Effector memory CD8-positive, alpha-beta T cell (primary cell): ENCODE measurements at places on chromosomes 6 and 20.

- no peak overlapping the region for H3K4me3 ChIP-seq
- no peaks in the 10 kb centered on the region for H3K27me3 ChIP-seq
- H3K36me3 ChIP-seq: no peaks in the 10 kb centered on the region
- H3K27ac ChIP-seq: no peak overlapping the region
Measured at GRCh38 chr20:4956200-4956810, 45.0 kb downstream of the SLC23A2 start.

GRCh38 chr20:25987073-25987927 is 290.6 kb upstream of the ZNF337 start:
- peak overlapping the region; percentile 34 for H3K27ac ChIP-seq
- DNase-seq: peak; percentile 56
- H3K4me3 ChIP-seq: peak overlapping the region; percentile 53

- no peak overlapping the region for H3K27ac ChIP-seq
- H3K27me3 ChIP-seq: peaks cover 34% of the 10 kb centered on the region
- no peaks in the 10 kb centered on the region for H3K36me3 ChIP-seq
- no peak for DNase-seq
- no peaks in the 10 kb centered on the region for H3K4me1 ChIP-seq
Measured at GRCh38 chr20:2280082-2280481, 15.7 kb upstream of the TGM3 start.

- H3K27me3 ChIP-seq: peaks cover 6% of the 10 kb centered on the region
- H3K27ac ChIP-seq: no peak overlapping the region
- H3K4me3 ChIP-seq: no peak overlapping the region
- H3K36me3 ChIP-seq: no peaks in the 10 kb centered on the region
- peaks cover 4% of the 10 kb centered on the region for H3K4me1 ChIP-seq
- no peak for DNase-seq
Measured at GRCh38 chr20:34131491-34131890, 19.4 kb upstream of the EIF2S2 start.

- peak overlapping the region; percentile 62 for H3K27ac ChIP-seq
- H3K4me1 ChIP-seq: peaks cover 26% of the 10 kb centered on the region
- H3K27me3 ChIP-seq: no peaks in the 10 kb centered on the region
- DNase-seq: no peak
Measured at GRCh38 chr6:90028995-90029635, 134.8 kb downstream of the GJA10 start.

DNA sequence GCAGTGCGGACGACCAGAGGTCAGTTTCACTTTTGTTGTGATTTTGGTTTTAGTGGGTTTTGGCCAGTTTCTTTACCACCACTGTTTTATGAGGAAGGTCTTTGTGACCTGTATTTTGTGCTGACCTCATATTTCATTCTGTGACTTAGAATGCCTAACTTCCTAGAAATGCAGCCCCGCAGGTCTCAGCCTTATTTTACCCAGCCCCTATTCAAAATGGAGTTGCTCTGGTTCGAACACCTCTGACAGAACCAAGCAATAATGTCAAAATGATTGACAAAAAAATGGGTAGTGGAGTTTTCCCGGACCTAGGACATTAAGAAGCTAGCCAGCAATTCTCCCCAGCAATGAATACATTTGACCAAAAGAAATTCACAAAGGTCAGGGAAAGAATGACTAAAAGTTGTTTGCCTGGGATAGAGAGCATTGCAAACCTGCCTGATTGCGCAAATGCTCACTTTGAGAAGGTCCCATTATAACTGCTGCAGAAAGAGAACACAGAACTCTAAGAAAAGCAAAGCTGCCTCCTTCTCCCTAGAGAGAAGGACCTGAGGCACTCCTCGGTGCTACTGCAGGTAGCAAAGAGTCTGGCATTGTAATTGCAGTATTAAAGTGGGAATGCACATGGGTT is 288.8 kb downstream of the ADGB start:
- H3K36me3 ChIP-seq: no peaks in the 10 kb centered on the region
- H3K4me1 ChIP-seq: no peaks in the 10 kb centered on the region
- no peak for DNase-seq
- no peak overlapping the region for H3K27ac ChIP-seq
- H3K27me3 ChIP-seq: peaks cover 16% of the 10 kb centered on the region

GRCh38 chr20:16167423-16168130 is 405.7 kb downstream of the KIF16B start:
- H3K4me3 ChIP-seq: no peak overlapping the region
- H3K27me3 ChIP-seq: no peaks in the 10 kb centered on the region
- DNase-seq: no peak
- no peaks in the 10 kb centered on the region for H3K36me3 ChIP-seq
- H3K27ac ChIP-seq: no peak overlapping the region
- no peaks in the 10 kb centered on the region for H3K4me1 ChIP-seq

DNA sequence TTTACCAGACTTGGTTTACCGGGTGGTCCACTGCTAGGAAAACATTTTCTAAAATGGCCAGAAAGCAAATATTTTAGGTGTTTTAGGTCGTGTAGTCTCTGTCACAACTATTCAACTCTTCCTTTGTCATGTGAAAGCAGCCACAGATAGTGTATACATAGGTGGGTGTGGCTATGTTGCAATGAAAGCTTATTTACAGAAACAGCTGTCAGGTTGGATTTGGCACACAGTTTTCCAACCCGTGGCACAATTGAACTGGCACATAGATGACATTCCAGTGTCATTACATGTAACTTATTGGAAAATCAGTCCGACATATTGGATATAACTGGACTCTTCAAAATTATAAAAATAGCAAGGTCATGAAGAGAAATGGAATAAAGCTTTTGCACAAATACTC is 68.9 kb upstream of the KCNQ5 start:
- no peaks in the 10 kb centered on the region for H3K4me1 ChIP-seq
- DNase-seq: no peak
- H3K4me3 ChIP-seq: no peak overlapping the region
- no peak overlapping the region for H3K27ac ChIP-seq
- no peaks in the 10 kb centered on the region for H3K36me3 ChIP-seq

- no peak for DNase-seq
- no peaks in the 10 kb centered on the region for H3K27me3 ChIP-seq
- H3K4me3 ChIP-seq: no peak overlapping the region
- H3K36me3 ChIP-seq: peaks cover 59% of the 10 kb centered on the region
- H3K4me1 ChIP-seq: no peaks in the 10 kb centered on the region
- no peak overlapping the region for H3K27ac ChIP-seq
Measured at GRCh38 chr6:132458887-132459604, 53.9 kb downstream of the STX7 start.

- H3K27ac ChIP-seq: no peak overlapping the region
- H3K4me3 ChIP-seq: no peak overlapping the region
- H3K27me3 ChIP-seq: no peaks in the 10 kb centered on the region
- H3K4me1 ChIP-seq: peaks cover 19% of the 10 kb centered on the region
- peaks cover 12% of the 10 kb centered on the region for H3K36me3 ChIP-seq
Measured at GRCh38 chr6:144162977-144163376, 12.7 kb downstream of the STX11 start.

DNA sequence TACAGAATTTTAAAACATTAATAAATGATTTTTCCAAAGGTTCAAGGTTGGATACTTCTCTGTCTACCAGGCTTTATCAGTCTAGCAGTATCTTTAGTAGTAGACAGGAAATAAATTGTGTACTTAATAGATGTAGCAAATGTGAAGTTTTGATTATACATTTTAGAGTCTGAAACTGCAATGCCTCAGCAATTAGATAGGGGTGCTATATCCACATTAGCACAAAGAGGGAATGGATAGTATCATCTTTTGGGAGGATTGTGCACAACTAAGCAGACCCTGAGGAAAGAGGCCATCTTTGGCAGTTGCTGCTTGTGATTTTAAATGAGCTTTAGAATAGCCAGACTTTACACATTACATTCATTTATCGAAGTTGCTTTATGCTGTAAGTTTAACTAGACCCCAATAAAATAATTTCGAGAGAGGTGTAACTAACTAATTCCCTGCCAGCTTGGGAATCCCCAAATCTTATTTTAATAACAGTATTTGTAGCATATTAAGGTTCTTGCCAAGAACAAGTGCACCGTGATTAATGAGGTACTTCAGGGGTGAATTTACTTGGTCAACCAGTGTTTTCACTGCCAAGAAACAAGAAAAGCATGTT is 2.8 kb downstream of the KCNQ5 start:
- peaks cover 18% of the 10 kb centered on the region for H3K4me1 ChIP-seq
- peaks cover 3% of the 10 kb centered on the region for H3K36me3 ChIP-seq
- no peak for DNase-seq
- H3K27me3 ChIP-seq: no peaks in the 10 kb centered on the region

DNA sequence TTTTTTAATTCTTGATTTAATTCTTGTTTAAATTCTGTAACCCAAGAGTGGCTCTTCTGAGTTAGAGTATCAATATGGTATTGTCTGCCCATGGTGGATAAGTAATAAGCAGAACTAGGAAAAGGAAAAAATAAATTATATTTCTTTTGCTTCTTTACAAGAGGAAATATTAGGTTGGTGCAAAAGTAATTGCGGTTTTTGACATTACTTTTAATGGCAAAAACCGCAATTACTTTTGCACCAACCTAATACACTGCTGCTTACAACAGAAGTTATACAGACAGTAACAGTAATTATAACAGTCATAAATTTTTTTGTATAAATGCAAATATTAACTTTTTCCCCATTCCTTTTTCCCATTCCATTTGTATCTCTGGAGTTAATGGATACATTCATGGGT is 65.6 kb downstream of the HS3ST5 start:
- H3K36me3 ChIP-seq: no peaks in the 10 kb centered on the region
- H3K27me3 ChIP-seq: no peaks in the 10 kb centered on the region
- DNase-seq: no peak
- H3K27ac ChIP-seq: no peak overlapping the region

- peaks cover 11% of the 10 kb centered on the region for H3K4me1 ChIP-seq
- H3K36me3 ChIP-seq: peaks cover 2% of the 10 kb centered on the region
- H3K4me3 ChIP-seq: peak overlapping the region; percentile 56
- DNase-seq: no peak
Measured at GRCh38 chr20:31860390-31861134, 9.8 kb downstream of the DUSP15 start.

- H3K4me3 ChIP-seq: no peak overlapping the region
- peaks cover 3% of the 10 kb centered on the region for H3K4me1 ChIP-seq
- H3K36me3 ChIP-seq: peaks cover 80% of the 10 kb centered on the region
- no peak for DNase-seq
Measured at GRCh38 chr20:63873477-63873971, 8.5 kb downstream of the TPD52L2 start.

GRCh38 chr6:159168536-159169192 is 536 bp upstream of the FNDC1 start:
- no peak for DNase-seq
- no peak overlapping the region for H3K27ac ChIP-seq
- peak overlapping the region; percentile 84 for H3K4me3 ChIP-seq
- H3K36me3 ChIP-seq: no peaks in the 10 kb centered on the region
- peaks cover 12% of the 10 kb centered on the region for H3K4me1 ChIP-seq

GRCh38 chr20:22502731-22503191 is 81.6 kb downstream of the FOXA2 start:
- no peak overlapping the region for H3K27ac ChIP-seq
- H3K4me1 ChIP-seq: no peaks in the 10 kb centered on the region
- H3K36me3 ChIP-seq: no peaks in the 10 kb centered on the region
- no peak overlapping the region for H3K4me3 ChIP-seq

GRCh38 chr6:27604986-27605385 is 132.1 kb upstream of the ZNF184 start:
- H3K4me1 ChIP-seq: peaks cover 13% of the 10 kb centered on the region
- H3K36me3 ChIP-seq: peaks cover 24% of the 10 kb centered on the region
- H3K4me3 ChIP-seq: no peak overlapping the region

DNA sequence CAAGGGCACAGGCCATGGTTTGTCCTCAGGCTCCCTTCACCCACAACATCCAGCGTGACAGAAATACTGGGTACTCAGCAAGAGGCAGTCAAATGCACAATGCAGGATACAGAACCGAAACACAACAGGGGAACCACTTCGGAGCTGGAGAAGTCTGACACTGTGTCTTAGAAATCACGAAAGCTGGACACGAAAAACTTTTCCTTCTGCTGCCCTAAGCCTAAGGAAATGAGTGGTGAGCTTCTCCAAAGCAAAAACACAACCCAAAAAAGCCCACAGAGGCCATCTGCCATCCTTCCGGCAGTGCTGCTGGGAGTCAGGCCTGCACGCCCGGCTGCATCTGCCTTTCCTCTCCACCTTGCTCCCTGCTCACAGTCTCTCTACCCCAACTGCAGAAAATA is 106.3 kb downstream of the SLC23A2 start:
- peaks cover 2% of the 10 kb centered on the region for H3K36me3 ChIP-seq
- no peak for DNase-seq
- H3K27ac ChIP-seq: peak overlapping the region; percentile 44
- peaks cover 19% of the 10 kb centered on the region for H3K4me1 ChIP-seq
- no peaks in the 10 kb centered on the region for H3K27me3 ChIP-seq

- H3K36me3 ChIP-seq: no peaks in the 10 kb centered on the region
- no peak overlapping the region for H3K27ac ChIP-seq
- H3K4me1 ChIP-seq: peaks cover 13% of the 10 kb centered on the region
- H3K27me3 ChIP-seq: peaks cover 6% of the 10 kb centered on the region
Measured at GRCh38 chr6:107653183-107653580, 163.3 kb downstream of the SOBP start.

DNA sequence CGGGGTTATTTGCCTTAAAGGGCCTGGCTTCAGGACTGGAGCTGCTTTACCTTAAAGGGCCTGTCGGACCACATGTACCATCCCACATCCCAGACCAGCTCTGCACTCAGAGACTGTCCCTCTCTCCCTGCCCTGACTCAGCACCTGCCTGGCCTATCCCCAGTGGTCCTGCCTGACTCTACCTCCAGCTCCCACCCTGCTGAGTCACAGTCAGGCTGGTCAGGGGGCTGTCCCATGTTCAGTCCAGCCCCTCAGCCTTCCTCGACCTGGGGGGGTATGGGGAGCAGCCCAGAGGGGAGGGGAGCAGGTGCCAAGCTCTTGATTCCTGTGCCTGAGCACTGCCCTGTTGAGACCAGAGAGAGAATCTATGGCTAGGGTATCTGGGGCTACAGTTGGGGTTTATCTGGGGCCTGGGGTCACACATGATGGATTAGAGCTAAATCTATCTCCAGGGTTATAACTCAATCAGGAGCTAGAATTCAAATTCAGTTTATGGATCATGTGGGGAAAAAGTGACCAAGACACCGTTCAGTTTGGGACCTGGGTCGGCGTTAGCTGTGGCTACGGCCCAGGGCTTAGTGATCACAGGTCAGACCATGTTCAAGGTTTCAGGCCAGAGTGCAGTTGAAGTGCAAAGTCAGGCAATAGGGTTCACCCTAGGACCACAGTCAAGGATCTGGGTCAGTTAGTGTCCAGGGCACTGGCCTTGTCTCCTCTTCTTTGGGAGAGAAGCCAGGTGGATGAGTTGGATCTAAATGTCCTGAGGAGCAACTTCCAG is 9.4 kb upstream of the TRIB3 start:
- H3K27ac ChIP-seq: no peak overlapping the region
- no peaks in the 10 kb centered on the region for H3K4me1 ChIP-seq

DNA sequence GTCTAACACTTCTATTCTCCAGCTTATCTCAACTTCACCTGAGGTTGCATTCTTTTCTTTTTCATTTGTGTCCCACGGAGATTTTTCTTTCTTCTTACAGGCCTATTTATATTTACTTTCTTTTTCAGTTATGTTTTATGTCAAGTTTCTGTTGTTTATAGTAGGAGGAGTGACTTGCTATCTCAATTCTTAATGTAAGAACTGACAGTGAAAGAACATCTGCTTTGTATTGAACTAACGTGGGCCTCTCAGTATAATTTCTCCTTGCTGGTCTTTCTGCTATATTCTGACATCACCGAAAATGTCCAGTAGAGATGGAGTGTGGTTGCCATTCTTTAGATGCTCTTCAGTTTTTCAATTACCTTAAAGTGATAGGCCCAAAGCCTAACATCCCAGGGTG is 521.7 kb downstream of the EPM2A start:
- H3K4me1 ChIP-seq: peaks cover 2% of the 10 kb centered on the region
- no peak overlapping the region for H3K27ac ChIP-seq
- H3K36me3 ChIP-seq: no peaks in the 10 kb centered on the region
